ENCODE measurements at places on chromosomes 11 and 22.

DNA sequence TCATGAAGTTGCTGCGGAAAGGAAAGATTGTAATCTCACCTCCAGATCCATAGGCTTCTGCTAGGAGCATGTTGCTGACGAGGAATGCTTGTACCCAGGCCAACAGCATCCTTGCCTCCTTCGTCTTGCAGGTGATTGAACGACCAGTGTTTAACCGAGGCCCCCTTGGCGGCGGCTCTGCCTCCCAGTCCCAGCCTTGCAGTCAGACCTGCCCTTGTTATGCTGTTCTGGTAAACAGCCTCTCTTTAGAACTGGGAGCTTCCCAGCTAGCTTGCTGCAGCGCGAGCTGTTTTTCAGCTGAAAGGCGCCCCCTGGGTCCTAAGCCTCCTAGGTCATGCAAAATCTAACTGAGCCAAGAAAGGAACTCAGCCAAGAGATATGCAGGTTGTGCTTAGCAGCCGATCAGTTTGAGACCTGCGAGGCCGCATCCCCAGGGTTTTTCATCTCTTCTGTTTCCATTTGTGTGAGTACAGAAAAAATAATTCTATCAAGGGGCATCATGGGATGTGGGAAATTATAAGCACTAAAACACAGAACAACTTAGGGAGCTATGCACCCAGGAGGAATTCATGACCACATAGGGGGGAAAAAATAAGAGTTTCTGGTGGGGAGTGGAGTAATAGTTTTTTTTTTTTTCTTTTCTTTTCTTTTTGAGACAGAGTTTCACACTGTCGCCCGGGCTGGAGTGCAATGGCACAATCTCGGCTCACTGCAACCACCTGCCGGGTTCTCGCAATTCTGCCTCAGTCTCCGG lies at the start of gene PIK3IP1:
Gene PIK3IP1 (minus strand): TSS at position 253 of the 754 bp plus-strand sequence. CDS start 144 bp downstream, at position 109.
- peak; percentile 91 for DNase-seq

DNA sequence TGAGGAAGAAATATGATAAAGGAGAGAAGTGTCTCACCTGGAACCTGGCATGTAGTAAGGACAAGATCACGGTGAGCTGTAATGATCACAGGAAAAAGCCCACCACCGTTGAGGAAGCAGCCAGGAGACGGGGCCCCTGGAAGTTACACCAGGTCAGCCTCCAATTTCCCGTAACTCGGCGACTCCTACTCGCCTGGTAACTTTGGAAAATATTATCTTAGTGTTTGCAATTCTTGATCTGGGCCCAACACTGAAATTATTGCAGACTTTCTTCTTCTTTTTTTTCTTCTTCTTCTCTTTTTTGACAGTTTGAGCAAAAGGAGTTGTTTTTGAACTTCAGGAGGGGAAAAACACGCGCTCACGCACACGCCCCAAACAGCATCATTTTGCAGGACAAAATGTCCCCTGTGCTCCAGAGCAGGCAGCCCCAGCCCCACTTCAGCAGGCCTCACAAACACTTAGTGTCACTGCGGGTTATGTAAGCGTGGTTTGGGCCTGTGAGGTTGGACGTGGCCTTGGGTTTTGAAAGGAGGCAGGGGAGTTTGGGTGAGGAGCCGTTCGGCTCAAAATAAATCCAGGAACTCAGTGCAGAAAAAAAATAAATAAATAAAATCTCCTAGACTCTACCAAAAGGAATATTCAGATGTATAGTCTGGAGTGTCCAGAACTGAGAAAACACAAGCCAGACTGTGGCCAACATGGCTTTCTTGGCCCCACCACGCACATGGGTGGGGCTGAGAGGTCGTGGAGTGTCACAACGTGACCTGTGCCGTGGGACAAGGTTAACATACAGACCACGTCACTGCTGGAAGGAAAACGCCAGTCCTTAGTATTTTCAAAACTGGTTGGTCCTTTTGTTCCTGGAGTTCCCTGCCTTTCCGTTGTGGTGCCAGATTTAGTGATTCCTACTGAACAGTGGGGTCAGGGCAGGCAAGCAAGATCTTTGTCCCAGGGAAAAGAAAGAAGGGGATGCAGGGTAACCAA lies 26.3 kb upstream of the MN1 start:
- DNase-seq, result no peak

GRCh38 chr11:83543706-83544439 lies 257.7 kb upstream of the CCDC90B start:
- DNase-seq, result no peak

GRCh38 chr11:34558673-34559072 lies 45.1 kb upstream of the ELF5 start:
- DNase-seq, result no peak

DNA sequence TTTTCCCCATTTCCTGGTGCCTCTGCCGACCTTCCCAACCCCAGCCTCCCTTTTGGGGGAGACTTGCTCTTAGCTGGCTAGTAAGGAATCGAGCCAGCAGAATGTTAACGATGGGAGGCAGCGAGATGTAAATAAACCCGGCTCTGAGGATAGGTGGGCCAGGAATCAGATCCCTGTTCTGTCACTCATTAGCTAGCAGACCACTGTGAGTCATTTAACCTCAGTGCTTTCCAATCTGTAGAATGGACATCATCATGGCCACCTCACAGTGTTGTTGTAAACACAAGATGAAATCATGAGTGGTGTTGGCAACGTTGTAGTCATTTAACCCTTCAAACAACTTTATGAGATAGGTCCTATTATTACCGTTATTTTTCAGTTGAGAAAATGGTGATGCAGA lies 208.6 kb downstream of the KIRREL3 start:
- DNase-seq, result no peak

- no peak for DNase-seq
Observed at GRCh38 chr22:44287121-44287693, 25.5 kb downstream of the SHISAL1 start.

DNA sequence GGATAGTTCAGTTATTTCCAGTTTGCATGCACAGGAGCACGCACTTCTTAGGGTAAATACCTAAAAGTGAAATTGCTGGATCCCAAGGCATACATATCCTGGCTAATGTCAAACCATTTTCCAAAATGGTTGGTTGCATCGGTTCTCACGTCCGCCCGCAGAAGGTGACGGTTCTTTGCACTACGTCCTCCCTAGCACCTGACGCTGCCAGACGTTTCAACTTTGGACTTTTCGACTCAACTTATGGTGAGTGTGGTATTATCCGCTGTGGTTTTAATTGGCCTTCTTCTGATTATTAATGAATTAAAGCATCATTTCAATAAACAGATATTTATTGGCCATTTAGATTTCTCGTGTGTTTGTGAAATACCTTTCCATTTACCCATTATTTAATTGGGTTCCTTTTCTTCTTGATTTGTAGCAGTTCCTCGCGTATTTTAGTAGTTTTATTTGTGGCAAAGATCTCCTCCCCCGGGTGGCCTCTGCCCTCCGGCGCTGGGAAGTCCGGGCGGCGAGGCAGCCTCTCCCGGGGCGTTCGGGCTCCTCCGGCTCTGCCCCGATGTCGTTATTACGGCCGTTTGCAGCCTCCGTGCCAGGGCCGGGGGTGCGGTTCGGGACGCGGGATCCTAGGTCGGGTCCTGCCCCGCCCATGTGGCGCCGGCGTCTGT lies at the start of gene JHY:
Gene JHY (plus strand): TSS at position 571 of the 668 bp plus-strand sequence. CDS start 3,091 bp downstream, outside the sequence.
- DNase-seq, result no peak

GRCh38 chr22:48921411-48921903 lies 906.2 kb downstream of the BRD1 start:
- no peak for DNase-seq

DNA sequence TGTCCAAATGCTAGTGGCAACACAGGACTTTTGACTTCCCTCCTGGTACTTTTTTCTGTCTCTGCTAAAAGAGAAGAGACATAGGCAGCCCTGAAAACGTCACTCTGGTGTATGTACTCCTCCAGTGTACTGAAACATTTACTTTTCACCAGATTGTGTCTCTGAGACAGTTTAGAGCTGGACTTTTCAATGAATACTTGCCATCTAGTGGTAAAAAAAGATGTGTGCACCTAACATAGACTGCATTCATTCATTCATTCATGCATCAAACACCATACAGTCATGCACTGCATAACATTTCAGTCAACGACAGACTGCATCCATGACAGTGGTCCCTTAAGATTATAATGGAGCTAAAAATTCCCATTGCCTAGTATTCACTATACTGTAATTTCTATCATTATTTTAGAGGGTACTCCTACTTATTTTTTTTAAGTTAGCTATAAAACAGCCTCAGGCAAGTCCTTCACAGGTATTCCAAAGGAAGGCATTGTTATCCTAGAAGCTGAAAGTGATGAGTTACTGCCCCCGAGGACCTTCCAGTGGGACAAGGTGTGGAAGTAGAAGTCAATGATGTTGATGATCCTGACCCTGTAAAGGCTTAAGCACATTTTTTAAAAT lies 186.2 kb downstream of the SPON1 start:
- no peak for DNase-seq

DNA sequence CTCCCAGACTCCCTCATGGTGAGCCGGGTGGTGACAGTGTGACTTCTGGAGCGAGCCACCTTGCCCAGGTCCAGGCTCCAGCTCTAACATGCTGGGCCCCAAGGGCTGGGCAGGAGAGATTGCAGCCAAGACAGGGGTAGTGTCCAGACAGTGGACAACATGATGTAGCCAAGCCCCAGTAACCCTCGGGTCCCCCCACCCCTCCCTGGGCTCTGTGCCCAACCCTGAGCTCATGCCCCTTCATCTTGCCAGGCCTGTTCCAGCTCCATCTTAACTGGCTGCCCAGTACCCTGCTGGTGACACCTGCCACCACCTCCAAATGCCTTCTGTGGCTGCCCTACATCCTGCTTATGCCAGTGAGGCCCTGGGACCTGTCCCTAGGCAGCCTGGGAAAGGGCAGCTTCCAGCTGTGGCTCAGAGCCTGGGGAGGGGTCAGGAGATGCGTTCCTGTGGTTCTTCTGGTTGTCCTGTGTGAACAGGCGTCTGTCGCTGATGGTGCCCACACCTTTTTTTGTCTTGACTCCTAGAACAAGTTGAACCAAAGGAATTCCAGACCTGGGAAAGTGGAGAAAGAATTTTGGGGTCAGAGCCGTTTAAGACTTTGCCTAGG lies 12.5 kb upstream of the SYT12 start:
- no peak for DNase-seq

- DNase-seq, result no peak
Observed at GRCh38 chr22:37515901-37516300, 3.3 kb downstream of the CARD10 start.

- DNase-seq, result no peak
Observed at GRCh38 chr11:125454047-125454446, 42.0 kb downstream of the FEZ1 start.

GRCh38 chr22:30636226-30637077 lies 871 bp downstream of the SLC35E4 start:
- DNase-seq, result peak; percentile 13

DNA sequence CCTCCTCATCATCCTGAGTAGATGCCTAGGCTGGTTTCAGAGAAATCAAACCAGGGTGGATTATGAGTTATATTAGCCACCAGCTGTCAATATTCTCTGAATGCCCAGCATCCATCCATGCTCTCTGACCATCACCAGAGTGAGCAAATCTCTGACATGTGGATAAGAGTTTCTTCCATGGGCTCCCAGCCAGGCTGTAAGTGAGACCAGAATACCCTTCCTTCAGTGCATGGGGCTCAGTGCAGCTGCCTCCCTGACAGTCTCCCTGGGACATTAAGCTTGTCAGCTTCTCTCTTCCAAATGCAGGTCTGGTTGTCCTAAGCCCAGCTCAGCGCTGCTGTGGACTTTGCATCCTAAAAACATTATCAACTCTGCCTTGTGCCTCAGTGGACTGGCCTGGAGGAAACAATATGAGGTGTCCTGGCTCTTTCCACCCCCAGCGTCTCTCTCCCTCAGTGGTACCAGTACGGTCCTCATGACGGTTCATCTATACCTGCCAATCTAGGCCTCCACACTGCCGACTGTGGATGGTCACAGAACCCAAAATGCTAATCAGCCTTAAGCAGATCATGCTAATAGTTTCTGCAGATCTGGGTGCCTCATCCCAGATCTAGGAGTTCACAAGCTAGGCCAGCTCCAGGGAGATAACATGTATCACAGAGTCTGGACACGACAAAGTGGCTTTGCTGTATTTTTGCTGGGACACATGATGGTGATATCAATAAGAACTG lies 41.6 kb upstream of the PRAME start:
- no peak for DNase-seq

- no peak for DNase-seq
Observed at GRCh38 chr11:9672918-9673317, 9.0 kb downstream of the SWAP70 start.

DNA sequence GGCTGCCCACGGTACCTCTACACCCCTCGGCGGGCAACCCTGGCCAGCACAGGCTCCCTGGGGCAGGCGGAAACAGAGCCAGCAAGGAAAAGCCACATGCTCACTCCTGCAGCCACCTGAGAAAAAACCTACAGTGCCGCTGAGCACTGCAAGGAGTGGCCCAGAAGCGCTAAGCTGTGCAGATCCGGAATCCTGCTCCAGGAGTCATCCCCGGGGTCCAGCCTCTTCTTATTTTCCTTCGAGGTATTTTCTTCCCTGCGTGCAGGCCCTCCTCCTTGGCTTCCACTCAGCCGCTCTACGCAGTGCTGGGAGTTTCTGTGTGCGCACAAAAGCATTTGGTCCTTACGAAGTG lies 81.0 kb downstream of the TRMU start:
- DNase-seq, result no peak

GRCh38 chr11:77067861-77068443 lies 1.2 kb downstream of the CAPN5 start:
- no peak for DNase-seq

DNA sequence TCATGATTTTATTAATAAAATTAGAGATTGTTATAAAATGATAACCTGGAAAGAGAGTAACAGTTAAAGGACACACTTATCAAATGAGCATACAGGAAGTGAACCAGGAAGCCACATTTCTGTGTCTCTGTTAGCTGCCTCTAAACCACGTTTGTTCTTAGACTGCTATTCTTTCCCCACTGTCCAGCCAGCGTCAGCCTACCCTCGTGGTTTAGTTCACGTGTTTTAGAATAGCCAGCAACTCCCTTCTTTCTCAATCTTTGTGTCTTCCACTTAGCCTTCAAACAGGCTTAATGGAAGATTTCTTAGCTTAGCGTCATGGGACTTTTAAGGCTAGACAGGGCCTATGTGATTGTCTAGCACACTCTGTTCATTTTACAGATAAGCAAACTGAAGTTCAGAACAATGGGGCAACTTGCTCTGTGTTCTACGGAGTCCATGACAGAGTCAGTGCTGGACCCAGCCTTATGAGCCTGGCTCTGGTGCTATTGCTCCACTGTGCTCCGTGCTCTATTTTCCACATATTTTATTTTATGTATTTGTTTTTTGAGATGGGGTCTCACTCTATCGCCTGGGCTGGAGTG lies 27.2 kb downstream of the GRAMD1B start:
- no peak for DNase-seq

- DNase-seq, result no peak
Observed at GRCh38 chr11:128285321-128285720, 302.0 kb downstream of the ETS1 start.

GRCh38 chr22:18130699-18131429 lies 19.1 kb upstream of the USP18 start:
- DNase-seq, result no peak

DNA sequence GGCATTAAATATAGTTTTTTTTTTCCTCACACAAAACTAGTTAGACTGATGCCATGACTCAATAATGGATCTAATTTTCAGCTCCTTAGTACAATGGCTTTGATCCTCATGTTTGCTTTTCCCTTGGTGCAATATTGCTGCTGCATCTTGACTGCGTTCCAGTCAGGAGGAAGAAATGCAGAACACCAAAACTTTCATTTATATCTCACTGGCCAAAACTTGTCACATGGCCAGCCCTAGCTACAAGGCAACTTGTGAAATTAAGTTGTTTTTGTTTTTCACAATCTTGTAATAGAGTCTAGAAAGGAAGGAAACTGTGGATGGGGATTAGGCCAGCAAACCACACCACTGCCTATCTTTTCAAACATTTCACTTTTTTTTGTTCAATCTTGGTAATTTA lies 36.7 kb downstream of the SMC1B start:
- DNase-seq, result no peak

Measured in CD8-positive, alpha-beta T cell (primary cell).